Activated CD8-positive, alpha-beta T cell treated with anti-CD3 and anti-CD28 coated beads for 36 hours (primary cell): ENCODE measurements at places on chromosomes 13 and 19.

GRCh38 chr13:113028336-113029060 lies 59.5 kb downstream of the MCF2L start:
- DNase-seq = no peak

GRCh38 chr19:45234089-45234869 lies 10.9 kb downstream of the EXOC3L2 start:
- DNase-seq = no peak

- peak; percentile 72 for DNase-seq
These were observed 42.9 kb downstream of the C13orf46 start for GRCh38 chr13:113930671-113931637.

DNA sequence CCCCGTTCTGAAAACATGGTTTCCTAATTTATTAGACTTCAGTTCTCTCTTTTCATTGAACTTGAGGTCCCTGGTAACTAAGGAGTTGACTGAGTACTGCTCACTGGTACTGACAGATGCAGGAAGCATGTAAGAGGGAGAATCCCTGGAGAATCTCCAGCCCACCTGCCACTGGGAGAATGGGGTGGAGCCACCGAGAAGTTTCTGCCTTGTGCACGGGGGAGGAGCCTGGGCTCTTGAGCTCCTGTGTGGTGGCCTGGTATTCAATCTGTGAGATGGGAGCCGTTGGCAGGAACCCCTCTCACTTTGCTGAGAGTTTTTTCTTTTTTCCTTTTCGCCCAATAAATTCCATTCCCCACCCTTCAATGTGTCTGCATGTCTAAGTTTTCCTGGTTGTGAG lies 13.2 kb upstream of the AKAP11 start:
- no peak for DNase-seq

DNA sequence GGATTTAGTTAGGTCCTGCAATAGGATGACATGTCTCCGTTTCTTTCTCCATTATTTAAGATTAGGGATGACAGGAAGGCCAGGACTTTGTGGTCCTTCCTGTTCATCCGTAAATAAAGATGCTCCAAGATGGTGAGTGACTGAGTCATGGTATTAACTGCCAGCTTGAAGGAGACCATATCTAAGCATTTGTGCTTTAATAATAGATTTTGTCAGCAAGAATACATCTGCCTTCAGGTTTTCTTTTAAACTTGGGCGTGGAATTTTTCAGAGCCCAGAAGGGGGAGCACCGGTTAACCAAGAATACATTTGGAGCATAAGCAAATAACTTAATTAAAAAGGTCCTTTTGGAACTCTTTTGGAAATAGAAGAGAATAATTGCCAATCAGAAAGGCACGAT lies 68.2 kb downstream of the ARHGAP35 start:
- DNase-seq = no peak

GRCh38 chr19:55165952-55166529 lies 372 bp downstream of the DNAAF3 start:
- peak; percentile 79 for DNase-seq

- no peak for DNase-seq
These were observed 107.8 kb downstream of the RXFP2 start for GRCh38 chr13:31846961-31847752.

DNA sequence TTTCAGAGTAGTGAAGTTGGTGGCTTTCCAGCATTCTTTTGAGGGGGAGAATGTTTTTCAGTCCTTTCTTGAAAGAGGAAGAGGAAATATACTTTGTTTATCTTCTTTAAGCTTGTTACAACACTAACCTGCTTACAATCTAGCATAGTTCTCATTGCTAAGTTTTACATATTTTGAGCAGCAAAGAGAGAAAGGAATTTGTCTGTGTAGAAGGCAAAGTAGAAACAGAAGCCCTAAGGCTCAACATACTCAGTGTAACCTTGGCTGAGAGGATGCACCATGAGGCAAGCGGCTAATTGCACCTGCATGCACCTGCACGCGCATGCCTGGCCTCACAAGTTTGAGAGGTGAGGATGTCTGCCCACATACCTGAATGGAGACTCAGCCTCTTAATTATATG lies 2.2 kb downstream of the FRY start:
- no peak for DNase-seq

GRCh38 chr19:1153891-1154730 lies 20.0 kb downstream of the SBNO2 start:
- no peak for DNase-seq

DNA sequence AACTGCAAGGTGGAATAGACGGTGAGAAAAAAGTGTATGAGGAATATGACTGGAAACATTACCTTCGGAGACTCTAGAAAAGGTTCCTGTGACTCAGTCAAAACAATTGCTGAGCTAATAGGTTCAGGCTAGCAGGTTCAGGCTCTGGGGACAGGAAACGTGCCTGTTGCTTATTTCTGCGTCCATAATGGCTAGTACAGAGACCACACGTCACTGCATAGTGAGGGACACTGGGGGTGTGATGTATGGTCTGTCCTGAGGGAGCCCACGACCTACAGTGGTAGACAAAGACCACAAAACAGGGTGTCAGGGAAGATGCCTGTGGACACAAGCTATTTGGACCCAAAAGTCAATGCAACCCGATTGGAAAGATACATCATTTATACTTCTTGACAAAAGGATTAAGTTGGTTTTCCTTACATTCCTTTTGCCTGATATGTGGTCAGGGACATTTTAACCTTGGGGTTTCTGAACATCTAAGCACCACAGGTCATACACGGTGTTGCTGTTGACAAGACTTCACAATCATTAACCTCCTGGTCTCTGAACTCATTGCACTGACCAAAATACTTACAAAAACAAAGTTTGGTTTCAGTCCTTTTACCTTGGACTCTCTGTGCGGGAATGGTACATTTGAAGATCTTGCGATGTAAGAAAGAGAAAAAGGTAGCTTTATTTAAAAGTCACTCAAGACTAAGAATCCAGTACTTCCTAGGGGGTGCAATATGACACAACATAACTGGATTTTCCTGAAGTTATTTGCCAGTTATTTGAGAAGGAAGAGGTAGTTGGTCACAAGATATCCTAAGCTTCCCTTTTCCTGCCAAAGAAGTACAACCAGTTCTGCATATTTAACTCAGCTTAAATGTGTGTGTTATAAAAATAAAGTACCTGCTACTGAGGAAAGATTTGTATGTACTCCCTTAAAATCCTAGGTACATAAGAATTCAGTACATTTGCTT lies 20.0 kb downstream of the CRYL1 start:
- DNase-seq = no peak

- no peak for DNase-seq
These were observed 4.8 kb downstream of the SYNGR4 start for GRCh38 chr19:48368936-48369335.

DNA sequence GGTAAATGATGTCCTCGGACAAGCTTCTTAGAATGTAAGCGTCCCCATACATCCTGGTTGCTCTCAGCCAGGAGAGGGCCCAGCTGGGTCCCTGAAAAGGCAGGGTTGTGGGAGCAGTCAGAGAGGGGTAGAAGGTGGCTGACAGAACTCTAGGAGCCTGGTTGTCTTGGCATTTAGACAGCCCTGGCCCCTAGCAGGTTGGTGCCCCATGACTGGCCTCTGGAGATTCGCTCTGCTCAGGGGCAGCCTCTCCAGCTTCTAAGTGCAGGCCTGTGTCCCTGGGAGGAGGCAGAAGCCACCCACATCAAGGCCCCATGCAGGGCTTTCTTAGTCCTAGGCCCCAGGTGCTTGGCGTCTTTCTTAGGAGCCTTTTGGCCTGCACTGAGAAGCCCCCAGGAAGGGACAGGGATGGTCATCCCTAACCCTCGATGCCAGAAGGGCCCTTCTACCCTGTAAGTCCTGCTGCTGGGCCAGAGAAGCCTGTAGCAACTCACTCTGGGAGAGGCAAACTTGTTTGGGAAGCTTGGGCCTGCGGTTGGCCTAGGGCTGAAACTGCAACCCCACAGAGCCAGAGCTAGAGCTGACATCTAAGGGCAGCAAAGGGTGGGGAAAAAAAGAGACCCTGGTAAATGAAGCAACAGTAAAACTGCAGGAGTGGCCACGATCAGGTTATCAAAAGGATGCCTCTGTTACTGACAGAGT lies 2.8 kb upstream of the CDX2 start:
- DNase-seq = no peak

GRCh38 chr19:52140032-52140710 lies 433 bp upstream of the ZNF616 start:
- no peak for DNase-seq

GRCh38 chr13:98742961-98743360 lies 9.5 kb downstream of the SLC15A1 start:
- DNase-seq = no peak

DNA sequence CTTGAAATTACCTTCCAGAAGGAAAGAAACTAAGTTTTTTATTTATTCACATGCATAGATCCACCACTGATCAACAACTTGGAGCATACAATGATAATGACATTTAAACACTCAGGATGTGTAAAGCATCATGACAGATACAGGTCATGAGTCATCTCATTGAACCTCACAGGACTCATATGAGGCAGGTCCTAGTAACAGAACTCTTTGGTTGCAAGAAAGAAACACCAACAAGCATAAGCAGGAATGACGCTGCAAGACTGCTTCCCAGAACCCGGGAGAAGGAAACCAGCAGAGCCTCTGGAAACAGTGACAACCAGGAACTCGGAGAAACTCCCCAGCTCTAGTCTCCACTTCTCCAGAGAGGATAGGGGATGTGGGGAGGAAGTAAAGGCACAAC lies 60.8 kb upstream of the IPO5 start:
- no peak for DNase-seq

DNA sequence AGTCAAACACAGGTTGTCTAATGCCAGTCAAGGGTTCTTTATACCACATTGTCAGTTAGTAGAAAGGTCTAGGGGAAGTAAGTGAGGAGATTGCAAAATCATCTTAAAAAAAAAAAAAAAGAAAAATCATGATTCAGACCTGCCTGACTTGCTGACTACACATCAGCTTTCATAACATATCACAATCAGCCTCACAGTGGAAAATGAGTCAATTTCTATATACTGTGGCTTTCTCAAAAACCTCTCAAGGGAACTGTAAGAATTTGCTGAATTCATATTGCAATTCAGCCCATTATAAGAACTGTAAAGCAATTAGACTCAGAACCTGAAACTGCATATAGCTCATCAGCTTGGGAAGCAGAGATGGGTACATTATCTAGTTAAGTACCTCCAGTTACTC lies 75.3 kb upstream of the GPC6 start:
- DNase-seq = no peak

DNA sequence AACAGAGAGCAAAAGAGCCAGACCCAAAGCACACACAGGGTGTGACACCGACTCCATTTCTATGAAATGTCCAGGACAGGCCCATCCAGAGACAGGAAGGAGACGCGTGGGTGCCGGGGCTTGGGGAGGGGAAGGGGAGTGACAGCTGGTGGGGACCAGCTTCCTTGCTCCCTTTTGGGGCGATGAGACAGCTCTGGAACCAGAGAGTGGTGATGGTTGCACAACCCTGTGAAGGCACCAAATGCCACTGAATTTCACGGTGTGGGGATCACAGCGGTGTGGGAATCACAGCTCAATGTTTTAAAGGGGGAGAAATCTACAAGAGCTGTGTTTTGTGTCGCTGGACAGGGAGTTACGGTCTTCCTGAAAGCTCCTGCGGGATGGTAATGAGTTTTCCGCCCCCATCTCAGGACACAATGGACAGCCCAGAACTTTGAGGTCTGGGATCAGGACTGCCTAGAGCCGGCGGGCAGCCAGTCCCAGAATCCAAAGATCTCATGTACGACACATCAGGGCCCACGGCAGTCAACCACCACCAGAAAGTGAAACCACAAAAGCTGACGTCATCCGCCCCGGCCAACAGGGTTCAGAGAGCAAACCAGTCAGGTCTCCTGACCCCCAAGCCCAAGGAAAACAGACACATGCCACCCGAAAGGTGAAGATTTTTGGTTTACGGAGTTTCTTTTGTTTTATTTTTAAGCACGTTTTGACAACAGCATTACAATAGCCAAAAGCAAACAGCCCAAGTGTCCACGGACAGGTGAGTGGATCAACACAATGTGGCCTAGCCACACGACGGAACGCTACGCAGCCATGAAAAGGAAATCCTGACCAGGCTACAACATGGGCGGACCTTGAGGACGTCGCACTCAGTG lies 7.3 kb downstream of the SGTA start:
- DNase-seq = peak; percentile 92

DNA sequence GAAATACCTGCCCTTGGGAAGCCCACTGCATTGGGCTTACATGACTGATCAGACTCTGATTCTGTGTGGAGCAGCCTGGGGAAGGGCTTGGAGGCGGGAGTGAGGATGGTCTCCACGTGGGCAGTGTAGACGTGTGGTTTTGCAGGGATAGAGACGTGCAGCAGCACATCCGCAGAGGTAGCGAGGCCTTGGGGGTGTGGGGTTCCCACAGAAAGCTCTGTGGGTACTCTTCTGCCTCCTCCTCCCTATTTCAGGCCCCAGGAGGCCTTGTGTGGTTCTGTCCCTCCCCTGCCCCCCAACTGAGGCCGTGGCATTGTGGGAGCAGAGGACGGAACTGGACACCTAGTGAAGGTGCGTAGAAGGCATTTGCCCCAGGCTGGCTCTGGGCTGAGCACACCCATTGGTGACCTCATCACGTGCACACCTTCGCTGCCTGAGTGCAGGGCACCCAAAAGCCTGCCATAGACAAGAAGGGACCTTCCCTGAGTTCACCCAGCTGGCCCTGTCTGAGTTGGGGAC lies 28.9 kb downstream of the PPP1R37 start:
- DNase-seq = peak; percentile 49

DNA sequence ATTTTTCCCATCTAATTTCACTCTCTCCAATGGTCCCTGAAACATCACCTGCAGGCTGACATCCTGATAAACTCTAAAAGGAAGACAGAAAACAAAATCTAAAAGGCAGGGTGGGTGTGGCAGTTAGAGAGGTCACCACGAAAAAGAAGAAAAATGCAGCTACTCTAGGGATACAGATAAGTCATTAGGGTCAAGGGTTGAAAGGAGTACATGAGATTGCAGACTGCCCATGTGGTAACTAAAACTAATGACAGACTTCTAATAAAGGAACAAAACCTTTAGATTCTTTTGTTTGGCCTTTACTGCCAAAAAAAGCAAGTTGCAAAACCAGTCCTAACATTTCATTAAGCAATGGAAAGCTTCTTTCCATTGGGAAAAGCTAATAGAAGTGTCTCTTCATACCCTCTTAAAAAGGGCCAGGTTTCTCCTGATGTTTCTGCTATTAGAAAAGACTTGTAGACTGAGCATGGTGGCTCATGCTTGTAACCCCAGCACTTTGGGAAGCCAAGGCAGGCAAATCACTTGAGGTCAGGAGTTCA lies 31.0 kb downstream of the THSD1 start:
- DNase-seq = no peak
